Right kidney (tissue), 9 donors: ENCODE measurements at places on chromosomes 12 and 14.

DNA sequence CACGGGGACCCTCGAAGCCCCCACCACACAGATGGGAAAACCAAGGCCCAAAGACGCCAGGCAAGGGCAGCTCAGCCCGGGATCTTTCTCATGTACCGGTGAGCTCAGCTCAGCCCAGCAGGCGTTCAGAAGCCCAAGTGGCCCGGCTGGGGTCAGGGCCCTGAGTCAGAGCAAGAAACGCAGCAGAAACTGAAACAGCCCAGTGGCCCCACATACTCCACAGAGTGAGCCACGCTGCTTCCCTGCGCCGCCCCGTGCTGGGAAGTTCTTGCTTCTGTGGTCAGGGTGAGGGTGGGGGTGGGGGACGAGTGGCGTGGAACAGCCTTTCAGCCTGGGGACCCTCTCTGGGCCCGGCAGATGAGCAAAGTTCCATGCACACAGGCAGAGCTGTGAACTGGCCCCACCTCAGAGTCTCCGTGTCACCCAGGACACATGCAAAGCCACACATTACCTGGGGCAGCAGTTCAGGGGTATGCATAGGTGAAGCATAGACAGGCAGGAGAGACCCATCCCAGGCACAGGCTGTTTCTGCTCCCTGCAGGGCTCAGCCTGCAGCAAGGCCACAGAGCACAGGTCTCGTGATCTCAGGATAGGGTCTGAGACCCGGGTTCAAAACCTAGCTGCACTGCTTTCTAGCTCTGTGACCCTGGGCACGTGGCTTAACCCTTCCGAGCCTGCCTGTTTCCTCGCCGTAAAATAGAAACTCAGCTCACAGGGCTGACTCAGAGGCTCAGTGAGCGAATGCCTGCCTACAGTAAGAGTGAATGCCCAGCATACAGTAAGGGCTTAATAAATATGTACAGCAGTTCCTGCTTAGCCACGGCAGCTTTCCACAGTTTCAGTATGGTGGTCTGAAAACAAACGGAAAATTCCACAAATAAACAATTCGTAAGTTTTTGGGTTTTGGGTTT is 21.6 kb downstream of the NCOR2 start:
- no peak for DNase-seq

- no peak for DNase-seq
Measured at GRCh38 chr12:66676241-66676640, 2.6 kb downstream of the GRIP1 start.

DNA sequence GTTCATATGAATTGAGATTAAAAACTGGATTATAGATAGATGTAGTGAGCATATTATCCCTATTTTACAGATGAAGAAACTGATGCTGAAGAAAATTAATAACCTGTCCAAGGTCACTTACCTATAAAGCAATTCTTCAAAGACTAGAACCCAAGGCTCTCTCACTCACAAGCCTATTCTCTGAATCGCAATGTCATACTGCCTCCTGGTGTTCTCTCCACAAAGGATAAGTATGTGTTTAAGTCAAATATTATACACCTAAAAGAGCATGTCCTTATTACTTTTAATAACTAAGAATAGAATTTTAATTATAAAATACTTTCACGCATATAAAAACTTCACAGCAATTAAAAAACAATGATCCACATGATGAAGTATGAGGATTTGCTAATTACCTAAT is 721.3 kb upstream of the USP15 start:
- no peak for DNase-seq

DNA sequence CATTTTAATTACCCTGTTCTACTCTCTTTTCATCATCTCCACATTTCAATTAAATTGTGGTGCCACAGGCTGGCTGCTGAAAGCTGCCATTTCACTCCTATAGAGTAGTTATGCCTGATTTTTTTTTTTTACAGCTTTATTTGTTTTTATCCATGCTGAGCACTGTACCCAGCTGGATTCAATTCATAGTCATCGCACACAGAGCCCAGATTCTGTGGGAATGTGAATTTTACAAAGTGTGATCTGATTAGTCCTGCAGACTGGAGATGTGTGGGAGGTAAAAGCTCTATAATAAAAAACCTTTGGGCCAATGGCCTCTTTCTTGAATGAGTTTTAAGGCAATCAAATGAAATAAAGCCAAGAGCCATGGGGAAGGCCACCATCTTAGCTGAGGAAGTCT is 190.2 kb downstream of the ANO4 start:
- no peak for DNase-seq

- no peak for DNase-seq
Measured at GRCh38 chr14:65110525-65110924, 8.2 kb upstream of the MAX start.

- DNase-seq, result peak; percentile 96
Measured at GRCh38 chr14:58298477-58299400, at the start of gene ARID4A. TSS of gene ARID4A (plus strand) at chr14:58298555. CDS start at chr14:58299855, 1,300 bp downstream.

- no peak for DNase-seq
Measured at GRCh38 chr14:69708049-69708448, 58.9 kb upstream of the SRSF5 start.

GRCh38 chr14:50831726-50832168 is 785 bp upstream of the NIN start:
- DNase-seq, result no peak

DNA sequence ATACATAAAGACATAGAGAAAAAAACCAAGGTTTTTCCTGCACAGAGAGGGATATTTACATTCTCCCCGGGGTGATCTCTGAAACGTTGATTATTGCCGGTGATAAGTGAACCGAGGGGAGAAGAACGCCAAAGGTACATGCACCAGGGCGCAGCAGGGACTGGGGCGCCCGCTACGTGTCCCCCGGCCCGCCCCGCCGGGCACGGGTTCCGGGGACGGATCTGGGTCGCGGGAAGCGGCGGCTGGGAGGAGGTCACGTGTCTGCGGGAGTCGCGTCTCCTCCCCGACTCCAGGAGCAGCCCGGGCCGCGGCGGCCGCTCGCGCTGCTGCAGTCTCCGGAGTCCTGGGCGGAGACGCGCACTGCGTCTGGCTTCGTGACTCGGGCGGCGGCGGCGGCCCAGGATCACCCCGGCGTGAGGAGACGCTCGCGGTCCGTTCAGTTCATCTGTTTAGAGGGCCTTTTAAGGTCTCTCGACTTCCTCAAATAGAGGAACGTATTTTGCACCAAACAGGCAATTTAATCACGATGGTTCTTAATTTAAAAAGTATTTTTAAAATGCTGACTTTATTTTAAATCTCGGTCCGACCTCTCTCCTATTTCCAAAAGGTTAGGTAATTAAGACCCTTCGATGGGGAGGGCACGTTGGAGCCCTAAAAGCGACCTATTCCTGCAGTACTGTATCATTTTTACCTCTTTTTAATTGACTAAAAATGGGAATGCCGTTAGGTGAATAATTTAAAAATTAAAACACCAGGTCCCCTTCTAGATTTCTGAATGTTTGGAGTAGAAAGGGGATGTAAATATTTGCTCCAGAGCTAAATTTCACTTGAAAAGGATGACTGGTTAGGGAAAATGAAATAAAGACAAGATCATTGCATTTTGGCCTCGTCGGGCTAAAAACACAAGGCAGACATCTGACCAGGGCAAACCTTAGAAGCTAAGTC is 1.8 kb upstream of the BHLHE41 start:
- peak; percentile 88 for DNase-seq

- DNase-seq, result peak; percentile 95
Measured at GRCh38 chr12:105235732-105236476, at the start of gene APPL2. TSS of gene APPL2 (minus strand) at chr12:105236174. CDS start at chr12:105236012, 162 bp downstream.

DNA sequence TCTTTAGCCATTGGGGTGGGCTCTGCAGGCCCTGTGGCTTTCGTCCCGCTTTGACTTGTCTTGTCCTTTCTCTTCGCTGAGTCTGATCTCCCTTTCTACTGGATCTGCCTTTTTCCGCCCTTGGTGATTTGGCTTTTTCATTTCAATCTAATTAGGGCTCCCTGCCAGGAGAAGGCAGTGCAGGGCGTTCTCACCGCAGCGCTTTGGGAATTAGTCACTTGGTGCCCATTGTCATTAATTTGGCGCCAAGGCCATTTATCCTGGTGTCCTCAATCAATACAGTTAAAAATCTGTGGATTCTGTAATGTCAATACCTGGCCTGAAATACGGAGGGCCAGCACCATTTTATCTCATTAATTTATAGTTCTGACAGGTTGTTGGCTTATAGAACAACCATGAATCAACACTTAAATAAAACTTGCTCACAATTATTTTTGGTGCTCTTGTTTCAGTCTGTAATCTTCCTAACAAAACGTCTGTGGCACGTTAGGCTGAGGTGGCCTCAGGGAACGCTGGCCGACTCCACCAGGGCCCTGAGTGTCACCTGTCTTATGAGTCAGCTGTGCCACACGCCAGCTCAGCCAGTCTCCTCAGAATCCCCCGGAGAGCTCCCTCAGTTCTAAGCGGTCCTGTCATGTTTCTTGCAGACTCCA is 115.7 kb downstream of the BEGAIN start:
- no peak for DNase-seq

DNA sequence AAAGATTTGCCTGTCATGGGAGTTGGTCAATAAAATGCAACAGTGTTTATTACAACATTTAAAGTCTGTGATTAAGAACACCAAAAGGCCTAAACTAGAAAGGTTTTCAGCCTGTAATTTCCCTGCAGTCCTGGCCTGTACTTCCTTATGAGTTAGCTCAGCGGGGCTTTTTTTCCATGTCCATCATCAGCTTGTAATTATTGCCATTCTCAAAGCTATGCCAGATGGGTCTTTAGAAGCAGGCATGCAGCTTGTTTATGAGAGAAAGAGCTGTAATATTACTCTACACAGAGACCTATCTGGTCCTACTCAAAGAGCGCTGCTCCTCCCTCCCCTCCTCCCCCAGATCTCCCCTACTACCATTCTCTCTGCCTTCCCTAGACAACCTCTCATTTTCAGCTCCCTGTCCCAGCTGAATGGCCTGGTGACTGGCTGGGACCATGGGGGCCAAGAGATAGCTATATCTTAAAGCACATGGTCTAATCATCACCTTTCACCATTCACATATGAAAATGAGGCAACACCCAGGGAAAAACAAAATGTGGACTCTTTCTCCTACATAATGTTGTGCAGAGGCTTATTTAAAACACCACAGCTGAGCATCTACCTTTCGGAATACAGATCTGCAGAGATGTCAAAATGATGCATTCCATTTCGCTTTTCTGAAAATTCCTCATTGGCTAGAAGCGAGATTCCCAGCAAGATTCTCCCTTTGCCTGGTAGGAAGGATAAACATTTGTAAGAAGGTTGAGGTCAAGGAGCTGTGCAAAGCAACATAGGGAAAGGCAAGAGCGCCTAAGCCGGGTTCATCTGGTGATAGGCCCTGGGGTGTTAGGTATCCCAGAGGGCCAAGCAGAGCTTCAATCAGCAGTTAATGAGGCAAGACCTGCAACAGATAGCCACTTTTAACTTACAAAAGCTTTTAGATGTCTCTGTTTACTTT is 209.7 kb upstream of the CDKN3 start:
- DNase-seq, result peak; percentile 49

GRCh38 chr14:21220874-21221477 is 48.3 kb downstream of the HNRNPC start:
- no peak for DNase-seq

DNA sequence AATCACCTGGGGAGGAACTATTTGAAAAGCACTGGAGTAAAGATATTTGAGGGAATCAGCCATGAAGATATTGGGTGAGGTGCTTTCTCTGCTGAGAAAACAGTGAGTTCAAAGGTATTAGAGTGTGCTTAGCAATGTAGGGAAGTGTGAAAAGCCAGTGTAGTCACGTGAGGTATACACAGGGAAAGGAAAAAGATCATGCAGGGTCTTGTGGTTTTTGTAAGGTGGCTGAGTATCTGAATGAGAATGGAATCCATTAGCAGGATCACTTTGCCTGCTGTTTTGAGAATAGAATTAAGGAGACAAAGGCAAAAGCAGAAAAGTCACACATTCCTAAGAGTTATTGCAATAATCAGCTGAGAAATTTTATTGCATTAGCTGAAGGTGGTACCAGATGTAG is 193.0 kb downstream of the PIK3C2G start:
- DNase-seq, result no peak

DNA sequence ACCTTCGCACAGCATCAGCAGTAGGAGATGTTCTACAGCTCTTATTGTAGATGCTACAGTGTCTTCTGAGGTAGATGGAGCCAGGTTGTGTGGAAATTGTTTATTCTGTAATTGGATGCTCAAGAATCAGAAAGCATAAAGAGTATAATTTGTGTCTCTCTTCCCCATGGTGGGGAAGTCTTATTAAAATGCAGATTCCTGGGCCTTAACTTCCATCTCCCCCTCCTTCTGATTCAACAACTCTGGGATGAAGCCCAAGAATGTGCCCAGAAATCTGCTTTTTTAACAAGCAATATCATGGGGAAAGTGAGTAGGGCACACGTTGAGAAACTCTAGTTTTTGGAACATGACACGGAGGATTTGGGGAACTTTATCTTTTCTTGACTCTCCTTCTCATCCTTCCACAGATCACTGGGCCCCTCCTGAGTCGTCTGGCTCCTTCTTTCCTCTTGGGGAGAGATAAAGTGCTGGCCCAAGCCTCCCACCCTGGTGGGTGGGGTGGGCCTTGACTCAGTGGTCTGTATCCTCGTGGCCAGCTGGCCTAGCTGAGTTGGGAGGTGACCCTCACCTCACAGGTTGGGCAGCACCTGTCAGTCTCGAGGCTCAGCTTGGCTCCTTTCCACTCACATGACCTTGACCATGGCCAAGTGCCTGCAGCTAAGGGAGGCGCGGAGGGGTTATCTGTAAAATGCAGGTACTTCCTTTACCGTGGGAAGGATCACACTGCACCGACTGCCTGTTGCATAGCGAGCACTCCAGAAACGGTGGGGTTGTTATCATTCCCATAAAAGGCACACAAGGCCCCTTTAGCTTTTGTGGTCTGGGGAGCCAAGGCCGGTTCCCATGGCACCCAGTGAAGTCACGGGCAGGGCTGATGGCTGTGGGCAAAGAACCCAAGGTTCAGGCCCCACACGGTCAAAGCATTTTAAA is 141.9 kb downstream of the CHST11 start:
- DNase-seq, result no peak

GRCh38 chr12:117733549-117733805 is 235.3 kb downstream of the KSR2 start:
- no peak for DNase-seq

DNA sequence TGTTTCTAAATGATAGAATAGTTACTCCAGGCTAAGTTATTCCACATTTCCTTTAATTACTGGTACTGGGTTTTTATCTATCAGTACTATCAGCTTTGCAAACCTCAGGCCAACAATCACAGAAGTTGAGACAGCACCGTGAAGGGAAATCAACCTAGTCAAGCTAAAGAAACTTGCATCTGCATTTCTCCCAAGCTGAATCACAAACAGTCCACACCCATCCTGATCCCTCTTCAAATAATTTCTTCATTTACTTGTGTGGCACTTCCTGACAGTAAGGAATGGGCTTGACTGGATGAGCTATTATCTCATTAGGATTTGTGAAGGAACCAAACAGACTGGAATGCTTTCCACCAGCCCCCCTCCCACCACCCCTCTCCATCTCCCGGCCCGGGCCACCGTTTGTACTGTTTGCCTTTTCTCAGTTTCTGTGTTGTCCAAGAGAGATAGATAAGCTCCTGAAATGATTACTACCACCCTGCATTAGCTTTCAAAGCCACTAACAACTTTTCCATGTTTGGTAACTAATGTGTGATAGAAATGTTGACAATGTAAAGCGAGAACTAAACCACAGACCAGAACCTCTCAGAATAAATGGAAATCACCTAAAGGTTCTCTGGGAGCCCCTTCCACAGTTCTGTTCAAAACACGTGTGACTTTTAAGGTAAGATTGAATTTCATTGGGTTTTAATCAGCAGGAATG is 236.3 kb downstream of the SLC25A21 start:
- no peak for DNase-seq

- no peak for DNase-seq
Measured at GRCh38 chr12:5912437-5913334, 32.4 kb downstream of the ANO2 start.
